ENCODE measurements at places on chromosomes 11 and 22. TPM values are rescaled to one million over a fixed set of nuclear protein-coding genes. Genes with fewer than 3 reads are reported as not detected.

Gene UCP2
- 146 TPM for total RNA-seq

DNA sequence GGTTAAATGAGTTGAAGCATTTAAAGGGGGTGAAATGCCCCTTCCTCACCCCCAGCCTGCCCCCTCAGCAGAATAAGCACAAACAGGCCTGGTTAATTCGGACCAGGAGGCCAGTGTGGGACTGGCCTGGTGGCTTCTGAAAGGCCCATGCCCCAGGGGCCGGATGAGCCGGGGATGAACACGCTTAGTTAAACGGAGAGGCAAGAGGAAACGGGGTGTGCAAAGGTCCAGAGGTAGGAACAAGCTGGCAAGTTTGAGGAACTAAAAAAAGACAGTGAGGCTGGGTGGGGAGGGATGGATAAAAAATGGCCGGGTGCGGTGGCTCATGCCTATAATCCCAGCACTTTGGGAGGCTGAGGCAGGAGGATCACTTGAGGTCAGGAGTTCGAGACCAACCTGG is 11.5 kb downstream of the SCUBE1 start:
- no peak for DNase-seq

DNA sequence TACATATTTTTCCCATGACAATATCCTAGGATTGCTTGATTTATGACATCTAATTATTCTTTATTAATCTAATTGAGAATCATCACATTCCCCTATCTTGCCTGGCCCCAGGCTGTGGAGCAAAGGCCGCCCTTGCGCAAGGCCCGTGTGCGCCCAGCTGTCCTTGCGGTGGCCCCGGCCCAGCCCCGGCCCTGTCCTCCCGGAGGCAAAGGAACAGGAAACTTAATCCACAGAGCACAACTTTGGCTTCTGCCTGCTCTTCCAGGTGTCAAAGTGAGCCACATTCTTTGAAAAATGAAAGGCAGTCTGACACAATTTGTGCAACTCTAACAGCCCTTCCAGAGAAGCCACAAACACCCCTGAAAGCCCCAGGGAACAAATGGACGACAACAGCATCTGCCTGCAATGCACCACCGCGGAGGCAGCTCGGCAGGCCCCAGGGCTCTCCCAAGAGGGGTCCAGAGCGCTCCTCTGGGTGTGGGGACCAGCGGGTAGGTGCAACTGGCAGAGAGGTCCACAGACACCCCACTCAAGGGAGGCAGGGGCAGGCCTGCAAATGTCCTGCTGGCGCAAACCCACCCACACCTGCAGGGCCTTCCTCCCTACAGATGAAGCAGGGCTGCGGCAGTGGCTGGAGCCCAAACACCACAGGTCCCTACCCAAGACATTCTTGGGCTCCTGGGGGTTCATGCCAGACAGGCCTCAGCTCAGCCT is 30.3 kb downstream of the GNB1L start:
- DNase-seq = no peak

- DNase-seq = no peak
These were observed 82.9 kb downstream of the KCNQ1 start for GRCh38 chr11:2527621-2528291.

Gene MED15
- 83.2 TPM for total RNA-seq

DNA sequence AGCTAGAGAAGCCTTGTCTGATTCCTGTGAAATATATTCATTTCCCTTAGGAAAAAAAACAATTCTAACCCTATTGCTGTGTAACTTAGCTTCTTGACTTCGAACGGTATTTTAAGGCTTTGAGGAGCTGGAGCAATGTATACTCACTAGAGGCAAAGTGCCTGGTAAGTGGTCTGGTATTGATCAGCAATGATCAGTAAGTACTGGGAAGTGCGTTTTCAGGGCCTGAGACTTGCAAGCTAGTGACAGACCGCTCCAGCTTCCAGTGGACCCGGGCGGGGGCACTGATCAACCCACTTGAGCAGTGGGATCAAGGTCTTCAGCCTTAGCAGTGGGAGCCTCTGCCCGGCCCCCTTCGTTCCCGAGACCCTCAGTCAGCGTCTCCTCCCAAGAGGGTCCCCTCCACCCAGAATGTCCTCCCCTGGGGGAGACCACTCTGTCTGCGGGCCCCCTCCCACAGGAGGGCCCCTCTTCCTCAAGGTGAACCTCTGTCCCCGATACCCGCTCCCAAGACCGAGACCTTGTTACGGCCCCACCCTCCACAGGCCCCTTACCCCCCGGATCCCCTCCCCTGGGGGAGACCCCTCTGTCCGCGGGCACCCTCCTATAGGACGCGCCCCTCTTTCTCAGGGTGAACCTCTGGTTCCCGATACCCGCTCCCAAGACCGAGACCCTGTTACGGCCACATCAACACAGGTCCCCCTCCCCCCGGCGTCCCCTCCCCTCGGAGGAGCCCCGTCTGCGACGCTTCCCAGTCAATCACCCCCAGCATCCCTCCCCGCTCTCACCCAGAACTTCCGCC is 452 bp upstream of the ATXN10 start:
- no peak for DNase-seq

DNA sequence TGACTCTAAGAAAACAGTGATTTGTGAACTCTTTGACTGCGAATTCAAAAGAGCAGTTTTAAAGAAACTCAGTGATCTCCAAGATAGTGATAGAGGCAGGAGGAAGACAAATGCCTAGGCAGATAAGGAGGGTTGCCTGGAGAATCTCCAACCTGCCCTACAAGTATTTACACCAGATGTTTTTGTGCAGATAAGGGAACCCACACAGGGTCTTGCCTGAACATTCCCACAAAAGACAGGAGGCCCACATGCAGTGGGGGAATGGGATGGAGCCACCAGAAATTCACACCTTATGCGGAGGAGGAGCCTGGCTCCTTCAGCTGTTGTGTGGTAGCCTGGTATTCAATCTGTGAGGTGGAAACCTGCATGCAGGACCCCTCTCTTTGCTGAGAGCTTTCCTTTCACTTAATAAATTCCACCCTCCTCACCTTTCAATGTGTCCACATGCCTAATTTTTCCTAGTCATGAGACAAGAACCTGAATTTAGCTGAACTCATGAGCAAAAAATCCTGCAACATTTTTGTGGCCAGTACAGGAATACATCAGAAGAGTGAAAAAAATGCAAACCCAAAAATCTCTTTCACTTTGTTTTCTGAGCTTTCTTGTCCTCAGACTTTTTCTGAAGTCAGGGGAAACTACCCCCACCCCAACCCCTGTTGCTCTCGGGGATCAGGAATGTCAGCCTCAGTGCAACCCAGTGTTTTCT is 8.1 kb upstream of the GLYAT start:
- no peak for DNase-seq

DNA sequence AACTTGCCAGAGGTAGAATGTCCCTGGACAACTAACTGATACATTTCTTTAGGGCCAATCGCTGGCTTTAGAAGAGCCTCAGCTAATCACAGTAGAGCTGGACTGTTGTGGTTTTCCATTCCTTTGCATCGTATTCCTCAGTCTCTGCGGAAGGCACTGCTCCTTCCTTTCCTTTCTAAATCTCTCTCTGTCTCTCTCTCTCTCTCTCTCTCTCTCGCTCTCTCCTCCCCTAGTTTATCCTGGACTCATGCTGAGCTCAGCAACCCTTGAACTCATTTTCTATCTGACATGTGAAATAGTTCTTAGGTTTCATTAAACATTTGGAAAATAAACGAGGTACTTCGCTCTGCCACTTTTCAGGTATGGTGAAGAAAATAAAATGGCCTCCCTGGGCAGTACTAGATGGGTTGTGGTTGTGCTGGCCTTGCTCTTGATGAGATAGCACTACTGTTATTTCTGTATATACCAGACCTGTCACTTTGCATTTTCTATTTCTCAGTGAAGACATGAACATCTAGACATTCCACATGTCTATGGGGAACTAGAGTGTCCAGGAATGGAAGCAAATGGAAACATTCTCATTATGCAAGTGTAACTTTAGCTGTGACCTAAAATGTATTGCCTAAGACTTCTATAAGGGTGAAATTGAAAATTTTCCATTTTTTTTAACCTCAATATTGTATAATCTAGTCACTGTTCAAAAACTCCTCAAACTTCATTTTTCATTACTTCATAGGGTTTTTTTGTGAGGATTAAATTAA is 12.0 kb upstream of the SESN3 start:
- no peak for DNase-seq

DNA sequence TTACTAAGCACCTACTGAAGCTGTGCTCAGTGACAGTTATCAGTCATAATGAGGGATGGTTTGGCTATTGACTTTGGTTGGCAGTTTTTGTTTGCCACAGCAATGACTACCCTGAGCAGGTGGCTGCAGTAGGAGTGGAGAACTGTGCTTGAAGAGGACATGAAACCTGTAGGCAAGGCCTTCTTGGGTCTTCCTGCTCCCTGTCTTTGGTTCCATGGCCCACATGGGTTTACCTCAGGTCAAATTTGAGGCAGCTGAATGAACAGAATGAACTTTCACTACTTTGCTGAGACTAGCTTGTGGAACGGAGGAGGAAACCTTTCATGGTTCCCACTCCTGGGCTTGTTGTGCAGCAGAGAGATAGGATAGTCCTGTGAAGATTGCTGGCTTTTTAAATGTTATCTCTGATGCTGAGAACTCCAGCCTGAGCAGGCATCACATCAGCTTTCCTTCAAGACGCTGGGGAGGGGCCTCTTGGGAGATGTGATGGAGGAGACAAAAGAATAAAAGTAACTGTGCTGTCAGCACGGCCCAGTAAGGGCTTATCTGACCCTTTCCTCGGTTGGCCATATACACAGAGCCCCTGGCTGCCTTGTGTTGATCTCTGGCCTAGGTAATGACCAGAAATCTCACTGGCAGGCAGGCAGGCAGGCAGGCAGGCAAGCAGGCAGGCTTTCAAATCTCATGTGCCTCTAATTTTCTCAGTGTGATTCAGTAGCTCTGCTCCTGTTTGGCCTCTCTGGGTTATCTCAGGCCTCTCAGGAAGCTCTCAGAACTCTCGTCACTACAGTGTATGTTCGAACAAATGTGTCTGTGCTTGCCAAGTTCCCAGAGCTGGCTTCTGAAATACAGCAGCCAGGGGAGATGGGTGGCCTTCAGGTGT is 12.0 kb downstream of the STIM1 start:
- no peak for DNase-seq

GRCh38 chr11:69267395-69267805 is 26.6 kb upstream of the MYEOV start:
- no peak for DNase-seq

DNA sequence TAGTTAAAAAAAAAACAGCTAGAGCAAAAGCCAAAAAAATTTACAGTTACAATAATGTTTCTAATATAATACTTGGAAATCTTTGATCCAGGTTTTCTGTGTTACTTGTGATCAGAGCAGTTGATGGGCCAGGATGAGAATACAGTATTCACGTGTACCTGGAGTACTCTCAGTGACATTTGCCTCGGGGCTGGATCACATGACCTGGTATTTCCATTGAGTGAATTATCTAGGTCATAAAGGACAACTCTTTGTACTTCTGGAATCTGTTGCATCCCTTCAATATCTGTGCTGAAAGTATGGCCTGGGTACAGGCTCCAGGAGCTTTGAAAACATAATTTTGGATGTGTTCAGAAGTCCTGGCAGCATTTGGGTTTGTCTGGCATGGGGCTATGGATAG is 93.5 kb downstream of the GRAMD1B start:
- DNase-seq = no peak

DNA sequence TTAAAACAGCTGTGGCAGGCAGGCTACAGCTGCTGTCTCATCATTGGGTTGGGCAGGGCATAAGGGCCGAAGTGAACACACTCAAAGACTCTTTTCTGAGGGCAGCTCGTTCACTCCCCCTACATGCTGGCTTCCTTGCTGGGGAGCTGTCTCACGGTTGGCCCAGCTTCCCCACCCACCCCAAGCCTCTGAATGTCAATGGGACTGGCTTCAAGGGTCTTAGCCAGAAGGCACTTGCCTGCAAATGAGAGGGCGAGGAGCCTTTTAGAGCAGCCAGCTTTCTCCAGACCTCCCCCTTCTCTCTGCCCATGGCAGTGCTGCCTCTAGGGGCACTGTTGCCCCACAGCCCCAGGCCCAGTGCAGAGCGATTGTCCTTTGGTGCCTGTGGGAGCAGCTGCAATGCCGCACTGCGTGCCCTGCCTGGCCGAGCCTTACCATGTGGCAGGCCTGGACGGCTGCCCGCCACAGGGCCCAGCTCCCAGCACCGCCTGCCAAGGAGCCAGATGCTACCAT is 94.7 kb upstream of the RASSF10 start:
- no peak for DNase-seq

Gene ATF4
- 673 TPM for total RNA-seq

GRCh38 chr11:72217841-72218240 is 1.2 kb downstream of the FOLR2 start:
- DNase-seq = no peak

Gene NNMT
- not detected for total RNA-seq

GRCh38 chr11:76088511-76088910 is 117.8 kb downstream of the WNT11 start:
- DNase-seq = no peak

GRCh38 chr11:61057615-61058014 is 44.7 kb upstream of the CD5 start:
- no peak for DNase-seq

Gene FGF3
- not detected for total RNA-seq

DNA sequence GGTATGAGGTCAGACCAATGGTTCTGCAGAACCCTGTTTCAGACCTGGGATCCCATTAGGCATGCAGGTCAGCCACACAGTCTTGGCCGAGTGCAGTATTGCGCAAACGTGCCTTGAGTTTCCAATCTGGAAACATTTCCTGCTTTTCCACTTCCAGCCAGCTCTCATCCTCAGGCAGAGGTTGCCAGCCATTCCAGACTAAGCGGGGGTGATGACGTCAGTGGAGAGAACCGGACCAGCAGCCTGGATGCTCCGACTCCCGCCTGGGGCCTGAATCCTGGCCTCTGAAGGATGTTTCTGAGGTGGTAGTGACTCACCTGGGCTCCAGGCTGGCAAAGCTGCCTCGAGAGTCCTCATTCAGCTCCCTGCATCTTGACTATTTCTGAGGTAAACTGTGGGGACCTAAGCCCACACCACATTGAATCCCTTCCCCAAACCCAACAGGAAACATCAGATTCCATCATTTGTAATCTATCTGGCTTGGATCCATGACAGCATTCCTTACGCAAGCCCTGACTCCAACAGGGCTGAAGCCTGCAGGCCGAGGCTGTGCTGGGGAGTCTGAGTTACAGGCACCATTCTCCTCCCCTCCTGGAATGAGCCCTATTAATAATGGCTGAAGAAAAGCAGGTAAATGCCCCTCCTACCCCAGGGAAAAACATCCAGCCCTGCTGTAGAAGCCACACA is 83.0 kb downstream of the ABTB2 start:
- DNase-seq = no peak

- no peak for DNase-seq
These were observed 125.6 kb upstream of the LMO1 start for GRCh38 chr11:8389029-8389996.
